Vagina (tissue), 2 donors: ENCODE measurements at places on chromosomes 6 and 20.

GRCh38 chr6:169866668-169867521, 115.5 kb downstream of the ERMARD start:
- DNase-seq, result peak; percentile 74
- no peak overlapping the region for H3K4me3 ChIP-seq
- no peak overlapping the region for H3K27ac ChIP-seq
- H3K4me1 ChIP-seq, result peaks cover 11% of the 10 kb centered on the region

- no peaks in the 10 kb centered on the region for H3K36me3 ChIP-seq
- H3K4me3 ChIP-seq, result no peak overlapping the region
- H3K27ac ChIP-seq, result no peak overlapping the region
- no peaks in the 10 kb centered on the region for H3K27me3 ChIP-seq
- H3K4me1 ChIP-seq, result peaks cover 33% of the 10 kb centered on the region
These were observed 2.1 kb upstream of the ECHDC1 start for GRCh38 chr6:127345521-127345920.

- no peak overlapping the region for H3K4me3 ChIP-seq
- no peaks in the 10 kb centered on the region for H3K4me1 ChIP-seq
- DNase-seq, result no peak
- no peaks in the 10 kb centered on the region for H3K36me3 ChIP-seq
- no peaks in the 10 kb centered on the region for H3K27me3 ChIP-seq
These were observed 54.8 kb downstream of the TNFRSF21 start for GRCh38 chr6:47254906-47255305.

GRCh38 chr6:158715330-158716311, 65.8 kb downstream of the SYTL3 start:
- no peaks in the 10 kb centered on the region for H3K27me3 ChIP-seq
- no peaks in the 10 kb centered on the region for H3K36me3 ChIP-seq
- H3K27ac ChIP-seq, result no peak overlapping the region
- DNase-seq, result no peak

- no peak for DNase-seq
- H3K27me3 ChIP-seq, result no peaks in the 10 kb centered on the region
- no peaks in the 10 kb centered on the region for H3K36me3 ChIP-seq
- H3K4me1 ChIP-seq, result no peaks in the 10 kb centered on the region
- H3K27ac ChIP-seq, result no peak overlapping the region
These were observed 67.5 kb downstream of the ELOVL2 start for GRCh38 chr6:10976571-10976970.

- DNase-seq, result no peak
- peaks cover 17% of the 10 kb centered on the region for H3K36me3 ChIP-seq
- H3K27ac ChIP-seq, result peak overlapping the region; percentile 17
These were observed 32.4 kb downstream of the TRAF3IP2 start for GRCh38 chr6:111573131-111573883.

- no peak overlapping the region for H3K27ac ChIP-seq
- no peaks in the 10 kb centered on the region for H3K4me1 ChIP-seq
- no peak overlapping the region for H3K4me3 ChIP-seq
- DNase-seq, result no peak
- no peaks in the 10 kb centered on the region for H3K36me3 ChIP-seq
These were observed 161.2 kb upstream of the NRSN1 start for GRCh38 chr6:23964865-23965264.

- H3K27ac ChIP-seq, result no peak overlapping the region
- peaks cover 31% of the 10 kb centered on the region for H3K4me1 ChIP-seq
- H3K4me3 ChIP-seq, result no peak overlapping the region
- DNase-seq, result no peak
- H3K27me3 ChIP-seq, result no peaks in the 10 kb centered on the region
These were observed 98.3 kb downstream of the EDN3 start for GRCh38 chr20:59398537-59399205.

- H3K36me3 ChIP-seq, result no peaks in the 10 kb centered on the region
- H3K4me3 ChIP-seq, result no peak overlapping the region
These were observed 481.6 kb upstream of the HS3ST5 start for GRCh38 chr6:114824409-114824808.

GRCh38 chr6:163750431-163751031, 336.0 kb downstream of the QKI start:
- no peaks in the 10 kb centered on the region for H3K4me1 ChIP-seq
- no peaks in the 10 kb centered on the region for H3K36me3 ChIP-seq
- no peak overlapping the region for H3K27ac ChIP-seq
- no peak overlapping the region for H3K4me3 ChIP-seq
- no peaks in the 10 kb centered on the region for H3K27me3 ChIP-seq
- DNase-seq, result no peak

GRCh38 chr20:50674138-50674825, 17.1 kb downstream of the RIPOR3 start:
- H3K27me3 ChIP-seq, result no peaks in the 10 kb centered on the region
- DNase-seq, result no peak
- peaks cover 51% of the 10 kb centered on the region for H3K4me1 ChIP-seq

DNA sequence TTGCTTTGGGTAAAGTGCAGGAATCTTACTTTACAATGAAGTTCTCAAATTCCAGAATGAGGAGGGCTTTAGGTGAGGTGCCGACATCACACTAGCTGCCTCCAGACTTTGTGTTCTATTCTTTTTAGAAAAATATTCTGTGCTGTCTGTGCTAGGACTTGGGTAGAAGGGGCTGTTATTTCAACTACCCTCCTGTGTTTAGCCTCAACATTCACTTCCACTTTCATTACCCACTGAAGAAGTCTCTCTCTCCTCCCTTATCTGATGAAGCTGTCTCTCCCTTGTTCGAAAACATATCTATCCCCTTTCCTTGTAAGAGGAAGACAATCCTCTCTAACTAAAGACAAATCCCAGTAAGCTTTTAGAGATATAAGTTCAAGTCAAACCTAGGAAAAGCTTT, 25.0 kb upstream of the BRPF3 start:
- no peaks in the 10 kb centered on the region for H3K27me3 ChIP-seq
- H3K4me3 ChIP-seq, result no peak overlapping the region
- no peaks in the 10 kb centered on the region for H3K4me1 ChIP-seq

DNA sequence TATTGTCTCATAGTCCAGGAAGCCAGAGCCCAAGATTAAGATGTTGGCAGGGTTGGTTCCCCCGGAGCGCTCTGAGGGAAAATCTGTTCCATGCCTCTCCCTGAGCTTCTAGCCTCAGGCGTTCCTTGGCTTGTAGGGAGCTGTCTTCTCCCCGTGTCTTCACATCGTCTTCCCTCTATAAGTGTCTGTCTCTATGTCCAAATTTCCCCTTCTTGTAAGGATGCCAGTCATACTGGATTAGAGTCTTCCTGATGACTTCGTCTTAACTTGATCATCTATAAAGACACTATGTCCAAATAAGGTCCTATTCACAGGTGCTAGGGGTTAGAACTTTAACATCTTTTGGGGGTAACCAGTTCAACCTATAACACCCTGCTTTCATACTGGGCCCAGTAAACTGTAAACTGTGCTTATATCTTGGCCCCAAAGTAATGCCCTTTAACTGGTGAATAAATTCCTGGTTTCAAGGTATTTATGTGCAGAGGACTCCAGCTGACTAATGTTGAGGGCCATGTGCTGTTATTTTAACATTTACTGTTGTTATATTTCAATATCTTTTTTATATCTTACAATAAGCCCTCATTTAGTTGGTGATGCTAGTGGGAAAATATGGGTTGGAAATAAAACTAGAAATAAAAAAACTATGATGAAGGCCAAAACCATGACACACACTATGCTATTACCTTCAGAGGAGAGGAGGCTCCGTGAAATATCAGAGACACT, 101.7 kb upstream of the IYD start:
- no peak overlapping the region for H3K4me3 ChIP-seq
- DNase-seq, result no peak
- peaks cover 19% of the 10 kb centered on the region for H3K4me1 ChIP-seq
- no peak overlapping the region for H3K27ac ChIP-seq
- H3K36me3 ChIP-seq, result no peaks in the 10 kb centered on the region

- H3K27me3 ChIP-seq, result no peaks in the 10 kb centered on the region
- no peak overlapping the region for H3K27ac ChIP-seq
- H3K4me1 ChIP-seq, result peaks cover 25% of the 10 kb centered on the region
- H3K4me3 ChIP-seq, result no peak overlapping the region
- no peaks in the 10 kb centered on the region for H3K36me3 ChIP-seq
These were observed 1.7 kb upstream of the CD24 start for GRCh38 chr6:106976270-106976669.

GRCh38 chr6:36594816-36595643, 868 bp downstream of the SRSF3 start:
- peaks cover 33% of the 10 kb centered on the region for H3K36me3 ChIP-seq
- peak overlapping the region; percentile 51 for H3K4me3 ChIP-seq
- H3K27me3 ChIP-seq, result no peaks in the 10 kb centered on the region
- H3K4me1 ChIP-seq, result peaks cover 48% of the 10 kb centered on the region
- no peak for DNase-seq

- H3K4me1 ChIP-seq, result no peaks in the 10 kb centered on the region
- no peak overlapping the region for H3K4me3 ChIP-seq
- DNase-seq, result no peak
- no peaks in the 10 kb centered on the region for H3K27me3 ChIP-seq
- no peak overlapping the region for H3K27ac ChIP-seq
- H3K36me3 ChIP-seq, result peaks cover 9% of the 10 kb centered on the region
These were observed 3.2 kb upstream of the MCCD1 start for GRCh38 chr6:31525553-31525931.

DNA sequence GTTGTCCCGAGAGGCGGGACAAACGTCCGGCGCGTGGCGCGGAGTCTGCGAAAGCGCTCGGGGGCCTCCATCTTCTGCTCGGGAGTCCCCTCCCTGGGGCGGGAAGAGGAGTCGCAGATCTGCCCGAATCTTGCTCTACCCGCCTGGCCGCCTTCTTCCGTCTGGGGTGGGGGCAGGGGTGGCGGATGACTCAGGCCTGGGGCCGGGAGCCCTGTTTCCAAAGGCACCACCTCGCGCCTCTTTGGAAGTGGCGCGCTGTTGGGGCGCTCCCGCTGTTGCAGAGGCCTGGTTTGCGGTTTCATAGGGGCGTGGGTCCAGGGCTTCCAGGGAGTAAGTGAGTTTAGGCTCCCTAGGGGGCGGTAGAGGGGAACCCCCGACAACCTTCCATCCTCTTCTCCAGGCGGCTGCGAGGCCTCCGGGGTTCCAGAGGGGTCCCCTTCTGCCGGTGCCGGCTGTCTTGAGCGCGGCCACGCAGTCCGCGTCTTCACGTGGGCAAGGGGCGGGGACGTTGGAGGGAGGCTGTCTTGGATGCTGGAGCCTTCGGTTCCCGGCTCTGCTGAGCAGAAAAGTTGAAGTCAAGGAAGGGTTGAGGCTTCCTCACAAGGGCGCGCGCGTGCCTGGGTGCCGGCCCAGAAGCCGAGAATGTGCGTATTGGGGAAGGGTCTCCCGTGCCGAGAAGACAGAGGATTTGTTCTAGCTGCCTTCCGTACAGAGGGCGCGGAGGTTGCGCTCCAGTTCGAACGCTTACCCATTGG, 2.6 kb upstream of the TFAP2C start:
- H3K27me3 ChIP-seq, result no peaks in the 10 kb centered on the region
- H3K4me1 ChIP-seq, result peaks cover 43% of the 10 kb centered on the region
- no peak overlapping the region for H3K4me3 ChIP-seq
- no peak overlapping the region for H3K27ac ChIP-seq

DNA sequence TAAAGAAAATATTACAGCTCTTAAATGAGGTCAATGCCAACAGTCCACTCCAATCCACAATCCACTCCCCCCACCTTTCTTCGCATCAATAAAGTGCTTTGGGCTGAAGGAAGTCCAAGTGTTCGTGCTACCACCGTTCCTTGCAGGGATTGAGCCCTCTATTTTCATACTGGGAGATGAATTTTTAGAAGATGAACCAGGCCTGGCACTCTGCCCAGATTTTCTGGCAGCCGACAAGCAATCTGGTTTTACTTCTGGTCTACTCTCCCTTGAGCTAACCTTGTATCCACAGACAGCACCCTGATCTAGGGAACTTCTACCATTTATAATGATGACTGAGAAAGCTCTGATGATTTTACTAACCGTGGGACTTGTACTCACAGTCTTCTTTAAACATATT, 72.3 kb downstream of the BTBD9 start:
- no peak overlapping the region for H3K27ac ChIP-seq
- H3K36me3 ChIP-seq, result no peaks in the 10 kb centered on the region
- H3K4me1 ChIP-seq, result no peaks in the 10 kb centered on the region
- H3K4me3 ChIP-seq, result no peak overlapping the region

- no peaks in the 10 kb centered on the region for H3K36me3 ChIP-seq
- no peak for DNase-seq
- H3K4me3 ChIP-seq, result no peak overlapping the region
- peaks cover 25% of the 10 kb centered on the region for H3K4me1 ChIP-seq
- no peak overlapping the region for H3K27ac ChIP-seq
These were observed 33.2 kb downstream of the SLC22A23 start for GRCh38 chr6:3423439-3424184.

DNA sequence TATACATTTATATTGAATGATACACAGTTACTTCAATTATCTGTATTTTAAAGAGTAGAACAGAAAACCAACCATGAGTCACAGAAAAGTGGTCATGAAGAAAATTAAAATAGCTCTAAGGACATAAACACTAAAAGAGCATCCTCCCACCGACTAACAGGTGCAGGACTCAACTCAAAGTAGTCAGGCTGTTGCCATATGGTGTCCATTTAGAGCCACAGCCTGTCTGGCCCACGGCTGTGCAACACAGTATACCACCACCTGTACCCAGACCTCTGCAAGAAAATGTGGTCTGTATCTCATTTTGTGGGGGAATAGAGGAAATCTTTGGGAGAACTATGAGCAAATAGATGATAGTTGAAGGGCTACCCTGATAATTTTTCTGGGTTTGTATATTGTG, 449.8 kb upstream of the RNF217 start:
- no peak for DNase-seq
- no peak overlapping the region for H3K4me3 ChIP-seq
- no peaks in the 10 kb centered on the region for H3K27me3 ChIP-seq

GRCh38 chr20:41425180-41425884, 58.7 kb upstream of the EMILIN3 start:
- H3K4me1 ChIP-seq, result peaks cover 17% of the 10 kb centered on the region

GRCh38 chr6:97958134-97958533, 675.1 kb upstream of the MMS22L start:
- no peaks in the 10 kb centered on the region for H3K36me3 ChIP-seq
- H3K4me3 ChIP-seq, result no peak overlapping the region
- H3K27me3 ChIP-seq, result no peaks in the 10 kb centered on the region
- DNase-seq, result no peak

DNA sequence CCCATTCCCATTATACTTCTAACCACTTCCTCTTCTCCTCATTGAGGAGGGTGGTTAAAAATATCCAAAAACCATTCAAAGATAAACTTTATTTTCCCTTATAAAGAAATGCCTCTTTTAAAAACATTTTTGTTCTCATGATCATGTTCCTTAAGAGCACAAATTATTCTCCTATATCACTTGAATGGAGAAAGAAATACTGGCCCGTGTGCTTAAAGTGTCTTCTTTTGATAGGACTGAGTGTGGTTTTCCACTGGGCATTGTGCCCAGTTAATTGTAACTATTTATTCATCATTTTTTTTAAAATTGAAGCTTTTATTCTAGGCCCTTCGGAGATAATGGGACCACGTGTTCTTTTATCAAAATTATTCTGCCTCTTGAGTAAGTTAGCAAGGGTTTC, 871.5 kb downstream of the QKI start:
- no peaks in the 10 kb centered on the region for H3K4me1 ChIP-seq
- no peak overlapping the region for H3K4me3 ChIP-seq
- no peak for DNase-seq
- no peak overlapping the region for H3K27ac ChIP-seq
- no peaks in the 10 kb centered on the region for H3K36me3 ChIP-seq

- H3K4me1 ChIP-seq, result peaks cover 23% of the 10 kb centered on the region
- no peak overlapping the region for H3K4me3 ChIP-seq
- no peaks in the 10 kb centered on the region for H3K27me3 ChIP-seq
- peak; percentile 64 for DNase-seq
These were observed 158.9 kb downstream of the MRPL14 start for GRCh38 chr6:43968110-43968965.

GRCh38 chr20:5967469-5967868, 17.0 kb downstream of the MCM8 start:
- no peaks in the 10 kb centered on the region for H3K36me3 ChIP-seq
- H3K27ac ChIP-seq, result no peak overlapping the region
- H3K27me3 ChIP-seq, result no peaks in the 10 kb centered on the region
- no peak for DNase-seq
